ENCODE measurements at places on chromosomes 16 and 17.

- no peak for DNase-seq
These were observed 12.5 kb downstream of the NTAN1 start for GRCh38 chr16:15043344-15043743.

GRCh38 chr17:44112284-44113280, 10.9 kb downstream of the HDAC5 start:
- no peak for DNase-seq

DNA sequence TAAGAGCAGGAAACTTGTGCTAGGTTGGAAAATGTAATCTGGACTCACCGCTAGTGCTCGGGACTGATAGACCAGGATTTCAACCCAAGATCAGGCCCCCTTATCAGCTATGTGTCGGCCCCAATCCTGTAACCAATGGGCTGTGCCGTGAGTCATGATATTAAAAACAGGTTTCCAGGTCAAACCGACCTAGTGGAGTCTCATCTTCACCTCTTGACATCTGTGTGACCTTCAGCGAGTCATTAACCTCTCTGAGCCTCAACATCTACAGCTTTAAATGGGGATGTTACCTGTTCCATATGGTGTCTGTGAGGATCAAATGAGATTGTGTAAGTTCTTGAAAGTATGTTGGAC, 512 bp downstream of the PMM2 start:
- DNase-seq = no peak

DNA sequence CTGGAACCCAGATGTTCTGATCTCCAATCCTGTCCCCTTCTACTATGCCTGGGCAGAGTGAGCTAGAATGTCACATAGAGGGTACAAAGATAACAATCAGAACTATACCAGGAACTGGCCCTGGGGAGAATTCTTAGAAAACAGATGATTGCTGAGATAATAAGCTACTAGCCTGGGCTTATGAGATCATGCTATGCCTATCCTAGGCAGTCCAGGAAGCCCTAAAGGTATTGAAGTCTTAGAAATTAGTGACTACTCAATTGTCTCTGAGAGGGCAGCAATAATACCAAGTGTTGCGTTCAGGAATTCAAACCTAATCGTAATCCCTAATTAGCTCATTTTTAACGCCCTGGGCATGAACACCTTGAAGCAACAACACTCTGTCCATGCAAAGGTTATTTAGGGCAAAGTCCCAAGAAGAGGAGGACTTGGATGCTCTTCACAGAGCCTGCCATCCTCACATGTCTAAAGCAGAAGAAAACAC, 77.1 kb downstream of the MMD start:
- no peak for DNase-seq

DNA sequence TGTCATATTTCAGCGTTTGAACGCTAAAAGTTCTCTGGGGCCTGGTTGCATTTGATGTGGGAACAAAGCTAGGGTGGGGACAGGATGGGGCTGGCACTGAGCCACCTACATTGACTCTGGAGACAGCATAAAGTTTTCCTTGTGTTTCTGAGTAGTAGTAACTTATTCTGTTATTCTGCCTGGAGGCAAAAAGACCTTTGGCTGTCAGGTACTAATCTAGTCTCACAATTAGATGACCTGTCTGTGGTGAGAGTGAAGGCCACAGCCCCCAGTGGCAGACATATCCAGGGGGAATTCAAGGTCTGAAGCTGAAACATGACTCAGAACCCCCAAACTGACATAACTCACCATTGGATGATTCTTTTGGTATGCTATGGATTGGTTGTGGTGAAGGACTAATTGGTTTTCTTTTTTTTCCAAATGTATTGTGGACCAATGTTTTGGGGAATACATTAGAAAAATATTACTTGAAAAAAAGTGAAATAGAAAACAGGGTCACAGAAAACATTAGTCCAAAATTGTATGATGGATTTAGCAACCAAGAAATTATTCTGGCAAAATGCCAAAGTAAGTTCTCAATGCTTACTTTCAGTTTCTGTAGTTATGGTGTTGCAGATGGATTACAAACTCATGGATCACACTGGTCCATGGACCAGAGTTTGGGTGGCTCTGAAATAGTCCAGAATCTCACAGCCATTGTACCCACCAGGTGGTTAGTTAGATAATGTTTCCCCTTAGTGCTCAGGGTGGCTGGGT, 10.5 kb upstream of the SALL1 start:
- DNase-seq = no peak

DNA sequence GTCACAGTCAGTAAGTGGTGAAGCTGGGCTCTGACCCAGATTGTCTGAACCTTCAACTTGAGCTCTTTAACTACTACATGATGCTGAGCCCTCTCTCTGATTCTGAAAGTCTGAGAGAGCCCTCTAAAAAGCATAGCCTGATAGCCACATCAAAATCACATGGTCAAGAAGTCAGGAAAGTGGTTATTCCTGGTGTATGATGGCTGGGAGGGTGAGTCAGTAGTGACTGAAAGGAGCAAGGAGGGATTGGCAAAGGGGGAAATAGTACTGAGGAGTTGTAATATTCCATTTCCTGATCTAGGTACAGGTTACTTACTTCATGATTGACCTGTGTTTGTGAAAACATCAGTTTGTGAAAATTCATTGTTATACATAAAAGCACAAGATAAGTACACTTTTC, 89.1 kb downstream of the SSH2 start:
- DNase-seq = no peak
